ENCODE measurements at places on chromosomes 2 and 18.

GRCh38 chr18:55576001-55576400 is 12.0 kb downstream of the TCF4 start:
- DNase-seq, result no peak

DNA sequence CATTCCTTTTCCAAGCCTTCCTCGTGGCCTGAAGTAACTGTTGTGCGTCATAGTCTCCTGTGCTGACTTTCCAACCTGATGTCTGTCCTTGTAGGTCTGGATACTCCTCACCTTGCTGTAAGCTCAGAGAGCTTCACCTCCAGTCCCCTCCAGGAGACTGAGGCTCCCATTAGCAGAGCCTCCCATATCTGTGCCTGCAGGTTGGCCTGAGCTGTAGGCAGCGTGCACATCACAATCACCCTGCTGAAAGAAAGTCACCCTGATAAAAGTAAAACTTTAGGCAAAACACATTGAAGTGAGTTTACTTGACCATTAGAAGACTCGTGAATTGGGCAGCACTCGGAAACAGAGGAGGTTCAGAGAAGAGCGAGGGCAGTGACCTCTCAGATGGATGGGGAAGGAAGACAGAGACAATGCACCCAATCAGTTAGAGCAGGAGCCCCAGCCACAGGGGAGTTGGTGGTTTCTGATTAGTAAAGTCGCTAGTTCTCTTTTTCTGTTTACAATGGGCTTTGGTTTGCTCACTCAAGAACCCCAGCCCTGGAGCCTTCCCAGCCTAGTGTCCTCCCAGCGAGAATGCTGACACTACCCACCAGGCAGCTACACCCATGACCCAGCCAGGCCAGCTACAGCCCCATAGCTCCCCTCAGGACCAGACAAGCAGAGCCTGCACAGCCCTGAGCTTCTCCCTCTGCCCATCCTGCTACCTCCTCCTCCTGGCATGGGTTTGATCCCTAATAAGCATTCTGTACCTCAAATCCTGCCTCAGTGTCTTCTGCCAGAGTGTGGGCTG is 12.1 kb upstream of the TPO start:
- DNase-seq, result no peak

GRCh38 chr18:51163543-51163942 is 33.9 kb downstream of the MEX3C start:
- DNase-seq, result no peak

GRCh38 chr2:235343869-235344268 is 150.0 kb upstream of the AGAP1 start:
- DNase-seq, result no peak

- no peak for DNase-seq
Measured at GRCh38 chr2:217394510-217395351, 534.9 kb upstream of the TNP1 start.

GRCh38 chr2:235138339-235138738 is 186.5 kb downstream of the SH3BP4 start:
- no peak for DNase-seq

- no peak for DNase-seq
Measured at GRCh38 chr2:60383401-60384143, 169.9 kb downstream of the BCL11A start.

DNA sequence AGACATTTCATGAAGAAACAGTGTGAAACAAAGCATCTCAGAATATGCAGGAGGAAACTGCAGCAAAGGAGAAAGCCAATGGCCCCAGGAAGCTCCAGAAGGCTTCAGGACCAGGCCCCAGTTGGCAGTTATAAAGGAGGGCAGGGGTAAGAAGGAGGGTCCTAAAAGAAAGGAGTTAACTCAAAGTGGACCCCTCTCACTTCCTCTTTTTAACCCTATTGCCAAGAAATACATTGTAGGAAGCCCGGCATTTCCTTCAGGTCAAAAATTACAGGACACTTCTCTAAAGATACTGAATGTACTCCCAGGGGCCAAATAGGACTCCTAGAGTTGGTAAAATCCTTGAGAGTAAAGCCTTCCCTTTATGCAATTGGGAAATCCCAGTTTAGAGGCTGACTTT is 77.1 kb upstream of the TGFA start:
- DNase-seq, result no peak
